ENCODE measurements at places on chromosomes 13 and 19.
A peak's percentile ranks its signal among the peaks of the same experiment; 100 is the strongest.

DNA sequence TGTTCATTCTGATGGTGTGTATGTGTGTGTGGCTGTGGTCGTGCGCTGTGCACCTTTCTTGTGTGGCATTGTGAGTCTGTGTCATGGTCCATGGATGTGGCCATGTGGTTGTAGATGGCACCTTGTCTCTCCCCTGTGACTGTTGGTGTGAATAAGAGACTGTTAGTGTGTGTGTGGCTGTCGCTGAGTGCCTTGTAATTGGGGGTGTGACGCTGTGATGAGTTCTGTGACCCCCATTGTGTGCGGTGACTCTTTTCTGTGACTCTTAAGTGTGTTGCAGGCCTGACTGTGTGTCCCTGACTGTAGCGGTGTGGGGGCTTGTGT, 804 bp downstream of the PLPPR2 start:
- no peak for DNase-seq

DNA sequence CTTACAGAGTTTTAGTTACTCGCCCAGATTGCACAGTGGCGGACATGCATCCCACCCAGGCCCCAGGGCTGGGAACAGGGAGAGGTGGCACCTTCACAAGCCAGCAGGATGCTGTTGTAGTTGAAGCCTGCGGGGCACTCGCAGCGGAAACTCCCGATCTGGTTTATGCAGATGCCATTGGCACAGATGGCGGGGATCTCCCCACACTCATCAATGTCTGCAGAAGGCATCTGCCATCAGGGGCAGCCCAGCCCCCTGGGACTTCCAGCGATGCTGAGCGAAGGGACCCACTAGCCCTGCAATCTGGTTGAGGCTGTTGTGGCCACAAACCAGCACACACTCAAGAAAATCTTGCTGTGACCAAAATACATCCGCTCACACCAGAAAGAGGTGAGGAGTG, 44.6 kb downstream of the CCL25 start:
- no peak for DNase-seq

GRCh38 chr19:30671622-30672051, 299.5 kb downstream of the ZNF536 start:
- no peak for DNase-seq

GRCh38 chr19:50537769-50538230, 24.1 kb upstream of the ASPDH start:
- peak; percentile 23 for DNase-seq

DNA sequence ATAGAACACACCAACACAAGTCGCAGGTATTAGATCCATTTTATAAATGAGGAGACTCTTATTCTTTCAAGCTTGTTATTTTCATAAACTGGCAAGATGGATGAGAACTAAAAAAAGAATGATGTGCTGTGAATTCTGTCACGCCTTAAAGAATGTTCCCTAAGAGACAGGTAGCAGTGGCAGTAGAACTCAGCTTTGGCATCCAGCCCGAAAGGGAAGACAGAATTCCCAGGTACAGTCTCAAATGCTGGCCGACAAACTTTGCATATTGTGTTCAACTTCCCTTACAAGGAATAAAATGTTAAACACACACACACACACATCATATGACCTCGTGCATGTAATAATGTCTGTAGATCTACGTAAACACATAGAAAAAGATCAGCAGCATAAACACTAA, 3.2 kb downstream of the TMEM272 start:
- DNase-seq: no peak

- no peak for DNase-seq
Measured at GRCh38 chr19:29724102-29724641, 9.1 kb upstream of the C19orf12 start.

DNA sequence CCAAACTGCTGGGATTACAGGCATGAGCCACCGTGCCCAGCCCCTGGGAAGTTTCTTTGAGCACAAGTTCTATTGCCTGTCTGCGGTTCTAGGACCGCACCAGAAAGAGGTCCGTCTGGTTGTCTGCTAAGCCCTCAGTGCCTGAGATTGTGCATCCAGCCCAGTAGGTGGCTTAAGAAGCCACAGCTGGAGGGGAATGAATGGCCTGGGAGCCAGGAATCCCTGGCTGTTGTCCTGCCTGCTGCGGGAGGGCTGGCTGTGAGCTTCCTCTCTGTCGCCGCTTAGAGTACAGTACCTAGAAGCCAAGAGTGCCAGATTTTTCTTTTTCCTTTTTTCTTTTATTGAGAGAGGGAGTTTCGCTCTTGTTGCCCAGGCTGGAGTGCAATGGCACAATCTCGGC, 4.2 kb upstream of the TYK2 start:
- DNase-seq: no peak

- DNase-seq: no peak
Measured at GRCh38 chr19:28641395-28641794, 571.6 kb downstream of the UQCRFS1 start.

DNA sequence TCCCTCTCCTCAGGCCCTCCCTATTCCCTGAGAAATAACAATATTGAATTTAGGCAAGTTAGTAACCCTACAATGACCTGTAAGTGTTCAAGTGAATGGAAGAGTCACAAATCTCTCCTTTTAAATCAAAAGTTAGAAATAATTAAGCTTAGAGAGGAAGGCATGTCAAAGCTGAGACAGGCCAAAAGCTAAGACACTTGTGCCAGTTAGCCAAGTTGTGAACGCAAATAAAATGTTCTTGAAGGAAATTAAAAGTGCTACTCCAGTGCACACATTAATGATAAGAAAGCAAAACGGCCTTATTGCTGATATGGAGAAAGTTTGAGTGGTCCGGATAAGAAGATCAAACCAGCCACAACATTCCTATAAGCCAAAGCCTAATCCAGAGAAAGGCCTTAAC, 120.9 kb downstream of the RBM26 start:
- DNase-seq: no peak

- no peak for DNase-seq
Measured at GRCh38 chr19:17993076-17993813, 14.7 kb upstream of the ARRDC2 start.

- no peak for DNase-seq
Measured at GRCh38 chr13:25943658-25944057, 108.2 kb downstream of the SHISA2 start.

DNA sequence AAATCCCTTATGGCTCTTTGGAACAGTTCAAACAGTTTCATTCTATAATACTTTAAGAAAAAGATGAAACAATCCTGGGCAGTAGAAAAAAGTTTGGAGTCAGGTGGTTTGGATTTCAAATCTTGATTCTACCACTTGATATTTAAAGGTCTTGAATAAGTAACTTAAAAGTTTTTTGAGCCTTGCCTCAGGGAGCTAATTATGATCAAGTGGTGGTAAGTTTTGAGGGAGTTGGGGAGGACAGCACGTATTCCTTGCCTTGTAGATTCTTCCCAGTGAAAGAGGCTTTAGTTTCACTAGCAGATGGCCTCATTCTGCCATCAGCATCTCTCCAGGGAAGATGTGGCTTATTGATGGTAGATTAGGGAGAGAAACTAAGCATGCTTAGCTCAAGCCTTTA, 168.4 kb upstream of the CSNK1A1L start:
- no peak for DNase-seq

All from fibroblast of skin of left biceps (primary cell).